BJ (cell line): ENCODE measurements at places on chromosomes 12 and 14.

DNA sequence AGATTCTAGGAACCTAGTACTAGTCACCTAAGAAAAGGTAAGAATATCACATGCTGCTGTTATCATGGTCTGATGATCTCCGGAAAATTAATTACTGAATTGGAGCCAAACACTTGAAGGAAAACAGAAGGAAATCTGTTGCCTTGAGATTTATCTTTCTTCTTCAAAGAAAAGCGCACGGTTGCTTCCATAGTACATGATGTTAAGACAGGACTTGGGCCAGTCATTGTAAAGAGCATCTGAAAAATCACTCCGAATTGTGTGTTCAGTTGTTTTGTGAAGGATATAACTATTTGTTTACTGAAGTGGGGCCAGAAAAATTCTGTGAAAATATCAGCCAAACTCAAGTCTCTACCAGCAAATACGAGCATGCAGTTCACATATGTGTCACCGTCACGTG is 134.9 kb upstream of the FOXN3 start:
- DNase-seq = no peak

DNA sequence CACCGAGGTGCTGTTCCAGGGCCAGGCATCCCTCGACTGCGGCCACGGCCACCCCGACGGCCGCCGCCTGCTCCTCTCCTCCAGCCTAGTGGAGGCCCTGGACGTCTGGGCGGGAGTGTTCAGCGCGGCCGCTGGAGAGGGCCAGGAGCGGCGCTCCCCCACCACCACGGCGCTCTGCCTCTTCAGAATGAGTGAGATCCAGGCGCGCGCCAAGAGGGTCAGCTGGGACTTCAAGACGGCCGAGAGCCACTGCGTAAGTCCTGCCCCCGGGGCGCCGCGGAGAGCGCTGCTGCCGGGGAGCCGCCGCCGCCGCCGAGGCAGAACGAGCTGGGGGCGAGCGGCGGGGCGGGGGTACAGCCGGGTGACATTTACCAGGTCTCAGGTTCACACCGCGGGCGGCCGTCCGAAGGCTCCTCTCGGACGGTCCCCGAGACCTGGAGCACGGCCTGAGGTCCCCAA is 1.4 kb downstream of the PLXNC1 start:
- no peak for DNase-seq

DNA sequence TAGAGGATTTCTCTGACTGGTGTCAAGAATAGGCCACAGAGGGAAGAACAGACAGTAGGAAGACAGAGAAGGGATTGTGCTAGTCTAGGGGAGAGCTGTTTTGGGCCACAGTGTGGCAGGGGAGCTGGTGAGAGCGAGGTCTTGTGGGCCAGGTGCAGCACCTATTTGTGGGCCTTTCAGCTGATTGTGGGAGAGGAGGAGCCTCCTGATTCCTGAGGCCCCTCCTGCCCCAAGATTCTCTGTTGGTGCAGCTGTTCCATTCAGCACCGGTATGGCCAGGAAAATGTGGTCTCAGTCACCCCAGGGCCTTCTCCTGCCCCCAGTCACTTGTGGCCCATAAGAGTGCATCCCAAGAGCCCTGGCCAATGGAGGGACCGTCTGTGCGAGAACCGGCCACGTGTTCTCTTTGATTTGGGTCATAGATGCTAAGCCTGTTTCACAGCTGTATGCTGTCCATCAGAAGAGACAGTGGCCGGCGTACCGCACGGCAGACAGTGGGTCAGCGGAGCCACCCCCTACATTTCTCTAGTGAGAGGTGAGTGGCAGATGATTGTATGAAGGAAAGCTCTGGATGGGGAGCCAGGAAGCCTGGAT is 27.7 kb downstream of the TPCN1 start:
- DNase-seq = no peak

DNA sequence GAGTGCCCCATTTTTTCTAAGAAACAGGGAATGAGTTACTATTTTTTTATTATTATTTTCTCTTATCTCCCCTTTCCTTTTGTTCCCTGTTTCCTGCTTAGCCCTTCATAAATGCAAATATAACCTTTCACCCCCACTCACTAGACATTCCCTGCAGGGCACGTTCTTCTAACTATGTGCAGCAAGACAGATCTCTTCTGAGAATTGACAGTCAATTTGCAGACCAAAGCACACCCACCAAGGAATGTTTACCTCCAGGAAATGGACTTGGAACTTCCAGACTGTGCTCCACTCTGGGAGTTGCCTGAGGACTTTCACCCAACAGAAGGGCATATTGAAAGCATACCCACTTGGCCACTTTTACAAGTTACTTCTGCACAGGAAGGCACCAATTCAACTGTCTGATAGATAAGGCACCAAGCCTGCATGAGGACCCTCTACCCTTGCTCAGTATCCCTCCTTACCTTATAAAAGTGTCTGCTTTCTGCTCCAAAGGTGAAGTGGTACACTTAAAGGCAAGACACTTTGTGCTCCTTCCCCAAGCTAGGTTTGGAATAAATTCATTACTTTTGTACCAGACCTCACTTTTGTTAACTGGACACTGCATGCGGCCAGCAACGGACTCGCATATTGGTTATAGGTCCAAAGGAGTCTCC is 6.5 kb downstream of the TAS2R19 start:
- DNase-seq = no peak

GRCh38 chr14:53714495-53715192 is 242.0 kb downstream of the BMP4 start:
- no peak for DNase-seq

DNA sequence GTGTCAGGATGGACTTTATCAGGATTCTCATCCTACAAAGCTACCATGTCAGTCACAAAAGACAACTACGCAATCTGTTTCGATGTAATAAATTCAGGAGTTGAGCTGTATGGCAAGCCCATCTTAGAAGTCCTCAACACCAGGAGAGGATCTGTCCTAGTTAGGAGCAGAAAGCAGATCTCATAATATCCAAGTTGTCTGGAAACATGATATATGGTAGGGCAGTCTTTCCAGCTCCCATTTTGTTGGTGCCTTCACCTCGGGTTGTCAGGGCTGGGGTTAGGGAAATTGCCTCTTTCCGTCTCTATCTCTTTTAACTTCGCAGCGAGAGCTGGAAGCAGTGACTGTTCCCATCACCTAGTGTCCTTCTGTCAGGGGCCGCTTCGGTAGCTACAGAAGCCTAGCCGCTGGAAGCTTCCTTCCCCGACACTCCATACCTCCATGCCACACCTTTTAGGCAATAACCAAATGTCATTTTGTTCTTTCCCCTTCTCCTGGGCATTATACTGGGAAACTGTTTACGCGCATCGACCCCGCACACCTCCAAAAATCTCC is 1.4 kb downstream of the NIN start:
- DNase-seq = no peak

DNA sequence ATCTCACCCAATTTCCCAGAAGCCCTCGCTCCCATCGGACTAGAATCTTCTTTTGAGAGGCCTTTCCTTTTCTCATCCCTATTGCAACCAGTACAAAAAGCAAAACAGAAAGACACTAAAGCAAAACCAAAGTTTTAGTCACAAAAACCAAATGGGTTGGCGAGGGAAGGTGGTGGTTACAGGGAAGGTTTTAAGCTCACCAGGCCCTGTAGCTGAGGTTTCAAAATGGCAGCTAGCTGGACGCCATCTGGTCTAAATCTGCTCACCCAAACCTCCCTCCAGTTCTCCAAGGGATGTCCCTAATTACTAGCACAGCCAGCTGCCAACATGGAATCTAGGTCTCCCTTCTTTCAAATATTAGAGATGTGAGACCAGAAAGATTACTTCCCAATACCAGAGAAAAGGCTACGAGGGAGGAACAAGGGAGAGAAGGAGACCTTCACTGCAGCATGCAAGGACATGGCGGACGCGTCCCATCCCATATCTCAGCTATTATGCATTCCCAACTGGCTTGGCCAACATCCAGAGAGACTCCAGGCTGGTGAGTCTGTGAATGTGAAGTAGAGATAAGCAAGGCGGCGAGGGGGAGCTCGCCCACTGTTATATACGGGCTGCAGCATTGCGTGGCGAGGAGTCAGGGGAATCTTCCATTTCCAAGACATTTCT is 70.8 kb downstream of the DPF3 start:
- DNase-seq = no peak

GRCh38 chr12:15563663-15564062 is 225.5 kb downstream of the EPS8 start:
- no peak for DNase-seq

GRCh38 chr12:67988601-67989021 is 636 bp upstream of the IFNG-AS1 start:
- DNase-seq = no peak

- DNase-seq = no peak
Observed at GRCh38 chr14:74962493-74962892, 7.1 kb upstream of the PGF start.

GRCh38 chr14:71380271-71380670 is 473.0 kb downstream of the PCNX1 start:
- DNase-seq = peak; percentile 46

GRCh38 chr12:56900583-56900982 is 33.6 kb downstream of the SDR9C7 start:
- no peak for DNase-seq

- no peak for DNase-seq
Observed at GRCh38 chr12:88309546-88309945, 167.4 kb downstream of the TMTC3 start.

DNA sequence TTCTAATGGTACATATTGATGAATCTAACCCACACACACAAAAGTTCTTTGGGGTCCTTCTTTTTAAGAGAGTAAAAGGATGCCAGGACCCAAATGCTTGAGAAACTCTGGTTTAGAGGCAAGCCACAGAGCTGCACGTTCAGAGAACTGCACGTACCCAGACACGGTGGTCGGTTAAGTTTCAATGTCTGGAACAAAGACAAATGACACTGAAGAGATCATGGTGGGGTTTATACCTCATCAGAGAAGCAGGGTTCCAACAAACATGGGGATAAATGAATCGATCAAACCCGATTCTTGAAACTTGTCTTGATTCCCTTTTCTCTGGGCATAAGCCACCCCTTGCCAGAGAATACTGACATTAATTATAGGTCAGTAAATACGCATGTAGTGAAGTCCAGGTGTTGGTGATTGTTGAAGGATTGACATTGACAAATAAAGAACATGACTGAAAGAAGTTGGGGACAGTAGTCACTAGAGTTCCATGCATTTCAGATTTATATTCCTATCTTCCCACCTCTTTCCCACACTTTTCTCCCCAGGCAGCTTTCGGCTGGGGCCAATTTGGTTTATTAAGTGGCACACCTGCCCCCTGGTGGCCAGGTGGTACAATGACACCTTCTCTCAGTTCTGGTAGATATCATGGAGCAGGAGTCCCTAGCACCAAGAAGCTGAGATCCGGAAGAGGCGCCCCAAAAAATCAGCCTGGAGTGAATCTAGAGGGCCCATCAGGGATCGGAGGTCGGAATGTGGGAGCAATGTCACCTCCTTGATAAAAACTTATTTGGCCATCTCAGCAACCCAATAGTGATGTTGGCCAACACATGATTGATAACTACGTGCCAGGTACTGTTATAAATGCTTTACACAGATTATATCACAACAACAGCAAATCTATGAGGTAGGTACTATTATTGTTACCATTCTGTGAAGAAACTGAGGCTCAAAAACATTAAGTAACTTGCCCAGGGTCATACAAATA is 17.8 kb upstream of the HDAC7 start:
- DNase-seq = no peak

GRCh38 chr14:52400846-52401245 is 86.7 kb downstream of the PTGER2 start:
- DNase-seq = no peak

DNA sequence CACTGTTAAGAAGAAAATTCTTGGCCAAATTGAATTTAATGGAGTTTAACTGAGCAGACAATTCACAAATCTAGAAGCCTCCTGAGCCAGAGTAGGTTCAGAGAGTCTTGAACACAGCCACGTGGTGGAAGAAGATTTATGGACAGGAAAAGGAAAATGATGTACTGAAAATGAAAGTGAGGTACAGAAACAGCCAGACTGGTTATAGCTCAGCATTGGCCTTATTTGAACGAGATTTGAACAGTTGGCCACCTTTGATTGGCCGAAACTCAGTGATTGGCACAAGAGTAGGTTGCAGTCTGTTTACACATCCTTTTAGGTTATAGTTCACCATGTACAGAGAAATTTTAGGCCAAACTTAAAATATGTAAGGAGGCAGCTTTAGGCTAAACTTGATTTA is 9.9 kb downstream of the OAS2 start:
- DNase-seq = no peak

DNA sequence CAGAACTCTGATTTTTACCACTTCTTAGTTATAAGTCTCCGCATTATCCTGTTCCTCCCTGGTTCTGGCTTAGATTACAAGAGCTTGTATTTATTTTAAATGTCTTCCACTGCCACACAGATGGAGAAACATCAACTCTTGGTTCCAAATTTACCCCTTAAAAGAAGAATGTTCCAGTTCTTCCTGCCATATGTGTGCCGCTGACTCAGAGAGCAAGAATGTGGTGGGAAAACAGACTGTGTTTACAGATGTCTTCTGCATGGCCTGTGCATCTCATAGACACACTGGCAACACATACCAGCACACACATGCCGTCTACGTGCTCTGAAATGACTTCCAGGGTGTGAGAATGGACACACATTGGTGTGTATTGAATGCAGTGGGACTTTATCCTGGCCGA is 383.0 kb downstream of the LRIG3 start:
- no peak for DNase-seq
